IMR-90 (cell line): ENCODE measurements at places on chromosomes 7 and 10.

DNA sequence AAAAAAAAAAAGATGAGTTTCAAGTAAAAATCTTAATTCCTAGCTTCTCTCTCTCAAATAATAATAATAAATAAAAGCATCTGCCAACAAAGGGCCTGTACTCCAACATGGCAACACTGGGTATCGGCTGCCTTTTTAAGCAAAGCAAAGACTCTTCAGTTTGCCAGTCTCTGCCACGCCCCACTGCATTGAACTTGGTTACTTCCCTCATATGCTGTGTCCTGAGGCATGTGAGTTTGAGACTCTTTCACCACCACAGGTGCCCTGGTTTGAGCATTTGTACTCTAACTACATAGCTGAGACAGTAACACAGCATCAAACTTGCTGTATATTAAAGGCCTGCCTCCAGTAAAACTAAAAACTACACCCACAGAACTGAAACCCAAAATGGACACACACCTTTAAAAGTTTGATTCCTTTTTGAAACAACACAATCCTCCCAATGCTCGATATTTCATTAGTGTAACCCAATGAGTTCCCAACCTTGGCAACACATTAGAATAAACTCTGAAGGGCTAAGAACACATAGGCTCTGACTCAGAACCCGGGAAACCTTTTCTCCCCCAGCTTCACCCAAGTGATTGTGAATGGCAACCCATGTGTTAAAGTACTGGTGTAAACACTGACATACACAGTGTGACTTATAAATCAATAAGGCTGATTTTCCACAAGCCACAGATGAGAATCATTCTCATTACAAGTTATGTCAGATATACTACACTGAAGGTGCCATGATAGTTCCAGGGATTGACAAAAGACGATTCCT, 12.0 kb downstream of the JAZF1 start:
- peak; percentile 52 for DNase-seq

- no peak for DNase-seq
Observed at GRCh38 chr7:883055-884021, 7.0 kb downstream of the GET4 start.

DNA sequence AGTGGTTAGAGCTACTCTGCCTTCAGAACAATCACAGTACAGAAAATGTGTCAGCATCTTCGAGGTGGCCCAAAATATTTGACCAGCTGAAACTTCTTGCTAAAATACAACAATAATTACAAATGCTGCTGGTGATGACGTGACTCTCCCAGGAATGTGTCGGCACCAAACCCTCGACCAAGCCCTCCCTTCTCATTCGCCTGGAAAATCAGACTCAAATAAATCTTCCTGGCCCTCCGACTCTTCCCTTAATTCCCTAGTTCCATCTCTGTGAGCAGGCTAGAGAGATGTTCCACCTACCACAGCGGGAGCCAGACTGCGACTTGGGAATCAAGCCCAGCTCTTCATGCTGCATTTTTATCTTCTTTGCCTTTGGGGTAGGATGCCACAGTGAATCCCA, 4.1 kb downstream of the PRSS2 start:
- DNase-seq: no peak

DNA sequence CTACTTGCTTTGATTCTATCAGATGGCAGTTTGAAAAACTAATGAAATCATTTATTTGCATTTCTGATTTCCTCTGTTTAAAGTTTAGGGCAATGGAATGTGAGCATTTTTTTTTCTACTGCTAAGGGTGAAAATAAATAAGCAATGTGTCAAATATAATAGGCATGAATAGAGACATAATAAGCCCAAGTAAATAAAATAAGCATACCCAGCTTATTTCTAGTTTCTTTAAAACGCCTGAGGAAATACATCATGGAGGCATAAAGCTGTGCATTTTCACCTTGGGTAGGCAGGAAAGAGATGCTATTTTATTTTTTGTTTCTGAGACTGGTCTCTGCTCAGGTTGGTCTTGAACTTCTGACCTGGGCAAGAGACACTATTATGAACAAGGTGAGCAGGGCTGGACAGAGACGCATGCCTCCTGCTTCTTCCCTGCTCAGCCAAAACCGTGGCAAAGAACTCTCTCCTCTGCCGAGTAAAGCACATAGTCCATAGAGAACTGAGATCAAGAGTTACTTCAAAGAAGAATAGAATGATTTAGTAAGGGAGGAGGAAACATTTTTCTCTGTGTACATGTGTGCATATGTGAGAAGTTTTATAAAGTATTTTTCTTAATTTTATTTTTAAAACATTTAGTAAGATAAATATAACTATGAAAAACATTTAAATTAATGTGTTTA, 138.1 kb downstream of the GNAI1 start:
- no peak for DNase-seq

DNA sequence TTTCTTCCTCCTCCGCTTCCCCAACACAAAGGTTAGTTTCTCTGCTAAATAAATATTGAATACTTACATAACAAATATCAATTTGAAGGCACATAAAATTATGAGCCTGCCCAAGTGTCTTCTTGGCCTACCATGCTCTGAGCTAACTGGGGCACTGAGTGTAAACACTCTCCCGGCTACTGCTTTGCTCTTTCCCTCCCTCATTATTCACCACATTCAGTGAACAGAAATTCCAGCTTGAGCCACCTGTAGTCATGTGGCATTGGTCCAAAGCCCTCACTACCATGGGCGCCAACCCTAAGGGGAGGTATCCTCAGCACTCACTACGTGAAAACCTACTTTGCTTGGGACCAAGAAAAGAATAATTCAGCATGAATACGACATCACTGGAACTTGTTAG, 409.0 kb downstream of the KCNMA1 start:
- DNase-seq: no peak

- peak; percentile 56 for DNase-seq
Observed at GRCh38 chr10:19749185-19749729, 67.0 kb upstream of the PLXDC2 start.

DNA sequence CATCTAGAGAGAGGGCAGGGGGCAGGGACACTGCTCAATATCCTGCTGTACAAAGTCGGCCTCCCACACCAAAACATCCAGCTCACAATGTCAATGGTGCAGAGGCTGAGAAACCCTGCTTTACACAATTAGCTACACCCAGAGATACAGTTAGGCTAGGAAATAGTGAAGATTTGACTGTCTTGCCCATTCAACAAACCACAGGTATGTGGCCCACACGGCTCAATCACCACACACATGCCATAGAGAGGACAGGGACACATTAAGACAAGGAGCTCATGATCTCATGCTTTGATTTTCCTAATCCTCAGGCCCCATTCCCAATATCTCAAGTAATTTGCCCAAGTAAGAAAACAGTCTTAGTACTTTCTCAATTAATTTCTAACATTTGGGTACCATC, 110.4 kb downstream of the OSBPL3 start:
- DNase-seq: no peak

GRCh38 chr10:30114881-30115625, 55.7 kb upstream of the JCAD start:
- peak; percentile 26 for DNase-seq

GRCh38 chr10:60739558-60739957, 38.7 kb upstream of the CDK1 start:
- DNase-seq: peak; percentile 52

DNA sequence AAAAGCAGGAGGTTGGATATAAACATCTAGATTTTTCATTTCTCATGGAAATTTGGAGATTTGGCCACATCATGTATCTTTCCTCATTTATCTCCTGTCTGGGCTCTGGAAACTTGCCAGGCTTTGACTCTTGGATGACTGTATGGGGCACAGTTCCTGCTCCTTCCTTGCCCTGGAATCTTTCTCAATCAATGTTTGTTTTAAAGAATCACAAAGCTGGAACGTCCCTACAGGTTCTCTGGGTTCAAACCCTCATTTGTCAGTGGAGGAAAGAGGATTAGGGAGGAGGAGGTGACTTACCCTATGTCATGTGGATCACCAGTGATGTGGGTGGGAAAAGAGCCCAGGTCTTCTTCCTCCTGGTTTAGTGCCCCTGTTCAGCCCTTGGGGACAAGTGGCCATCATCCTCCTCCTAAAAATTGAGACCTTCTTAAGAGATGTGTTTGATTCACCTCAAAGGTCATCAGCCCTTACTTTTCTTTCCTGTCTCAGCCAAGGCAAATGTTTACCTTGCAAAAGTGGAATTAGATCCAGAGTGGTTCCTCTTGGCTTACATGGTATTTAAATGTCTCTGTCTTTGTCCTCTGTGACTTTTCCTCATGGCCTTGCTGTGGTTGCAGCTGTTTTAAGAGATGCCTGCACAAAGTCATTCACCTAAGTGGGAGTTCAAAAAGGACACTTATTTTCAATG, 38.8 kb upstream of the PDZD8 start:
- no peak for DNase-seq

- no peak for DNase-seq
Observed at GRCh38 chr10:128534686-128535085, 408.5 kb upstream of the MKI67 start.

- no peak for DNase-seq
Observed at GRCh38 chr7:98303906-98304305, 22.4 kb downstream of the BRI3 start.

GRCh38 chr10:109960682-109961081, 37.4 kb upstream of the XPNPEP1 start:
- DNase-seq: no peak

- DNase-seq: peak; percentile 30
Observed at GRCh38 chr7:98423043-98423442, 22.2 kb upstream of the BAIAP2L1 start.

DNA sequence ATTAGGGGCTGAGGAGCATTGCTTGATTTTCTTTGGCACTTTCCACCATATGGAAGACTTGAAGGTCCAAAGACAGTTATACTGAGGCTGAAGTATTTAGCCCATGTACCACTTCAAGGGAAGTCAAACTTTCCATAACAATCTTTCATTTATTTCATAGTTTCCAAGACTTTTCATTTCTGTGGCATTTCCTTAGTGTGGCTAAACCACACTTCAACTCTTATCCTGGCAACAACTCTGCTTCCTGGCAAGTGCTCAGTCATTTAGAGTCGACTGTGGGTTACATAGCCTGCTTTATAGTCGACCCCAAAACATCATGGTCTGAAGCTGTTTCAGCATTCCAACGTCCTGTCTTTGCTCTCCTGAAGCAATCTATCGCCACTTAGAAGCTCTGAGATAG, 343.0 kb upstream of the SEMA3D start:
- DNase-seq: peak; percentile 47

DNA sequence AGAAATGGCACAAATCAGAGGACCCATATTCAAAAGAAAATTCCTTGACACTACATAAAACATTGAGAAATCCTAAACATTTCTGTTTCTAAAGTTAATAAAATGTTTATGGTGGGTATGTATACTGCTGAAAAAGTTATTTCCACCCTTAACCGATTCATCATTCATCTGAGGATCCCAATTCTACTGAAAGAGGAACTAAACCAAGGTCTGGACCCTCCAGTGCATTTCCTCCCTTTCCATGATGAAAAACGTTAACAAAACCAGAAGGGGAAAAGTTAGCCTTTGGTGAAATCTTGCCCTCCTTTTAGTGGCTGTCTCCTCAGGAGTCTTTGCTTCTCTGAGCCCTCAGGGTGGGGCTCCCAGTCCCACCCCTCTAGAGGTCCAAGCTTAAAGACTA, 144.5 kb upstream of the ASAH2 start:
- DNase-seq: no peak

- no peak for DNase-seq
Observed at GRCh38 chr10:89891006-89891535, 189.7 kb downstream of the KIF20B start.

GRCh38 chr7:28163949-28164348, 16.6 kb downstream of the JAZF1 start:
- DNase-seq: peak; percentile 91

- no peak for DNase-seq
Observed at GRCh38 chr7:122306320-122307227, 2.0 kb upstream of the FEZF1 start.

GRCh38 chr10:70601746-70602145, 795 bp downstream of the PRF1 start:
- DNase-seq: no peak

- no peak for DNase-seq
Observed at GRCh38 chr7:156158693-156159092, 346.4 kb upstream of the SHH start.

- DNase-seq: peak; percentile 68
Observed at GRCh38 chr7:107725138-107725740, 18.7 kb upstream of the CBLL1 start.

GRCh38 chr10:14563359-14563940, 211.2 kb downstream of the FAM107B start:
- no peak for DNase-seq
